Activated CD4-positive, alpha-beta T cell treated with anti-CD3 and anti-CD28 coated beads for 36 hours (primary cell): ENCODE measurements at places on chromosomes 2 and 18. TPM values are rescaled to one million over a fixed set of nuclear protein-coding genes. Genes with fewer than 3 reads are reported as not detected.

Gene LDLRAD4
- 29.3 TPM for total RNA-seq

Gene NT5DC4
- not detected for total RNA-seq

Gene SPC25
- 33.7 TPM for total RNA-seq

Gene VWC2L
- total RNA-seq = not detected

Gene ERBB4
- total RNA-seq = not detected

Gene EVX2
- not detected for total RNA-seq

Gene FRZB
- total RNA-seq = not detected

Gene TBC1D8
- 3.3 TPM for total RNA-seq

Gene IL36RN
- not detected for total RNA-seq

Gene OTOS
- total RNA-seq = not detected

Gene TMEM169
- total RNA-seq = 1.8 TPM

Gene CDK5R2
- not detected for total RNA-seq
